NB4 (cell line): ENCODE measurements at places on chromosomes 11 and 22.

DNA sequence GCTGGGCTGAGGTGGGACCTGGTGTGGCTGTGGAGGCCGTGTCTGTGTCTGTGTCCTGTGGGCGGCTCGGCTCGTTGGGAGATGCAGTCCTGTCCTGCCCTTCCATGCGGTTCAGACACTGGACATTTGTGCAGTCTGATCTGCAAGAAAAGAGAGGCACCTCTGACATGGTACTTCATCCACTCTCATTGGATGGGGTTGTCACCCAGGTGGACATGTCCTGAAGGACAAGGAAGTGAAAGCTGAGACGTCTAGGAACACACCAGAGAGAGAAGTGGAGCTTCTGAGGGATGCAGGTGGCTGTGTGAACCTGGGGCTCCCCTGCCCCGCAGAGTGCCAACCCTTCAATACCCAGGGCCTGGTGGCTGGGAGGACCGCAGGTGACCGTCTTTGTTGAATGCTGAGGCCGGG lies 18.4 kb downstream of the TBX1 start:
- DNase-seq = no peak

DNA sequence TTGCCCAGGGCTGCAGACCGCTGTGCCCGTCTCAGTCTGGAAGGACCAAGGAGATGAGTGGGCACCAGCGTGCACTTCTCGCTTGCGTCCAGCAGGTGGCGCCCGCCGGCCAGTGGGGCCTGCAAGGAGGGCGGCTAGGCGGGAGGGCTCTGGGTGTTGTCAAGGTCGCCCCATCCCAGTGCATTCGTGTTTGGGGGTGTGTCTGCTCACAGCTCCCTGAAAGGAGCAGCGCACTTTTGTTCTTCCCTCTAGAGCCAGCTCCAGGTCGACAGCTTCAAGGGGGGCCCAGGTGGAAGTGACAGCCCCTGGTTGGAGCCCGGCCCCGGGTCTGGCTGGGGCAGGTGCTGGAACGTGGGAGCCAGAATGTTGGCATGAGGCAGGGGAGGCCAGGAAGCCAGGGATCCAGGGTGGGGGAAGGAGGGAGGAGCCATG lies 23.4 kb upstream of the MPPED1 start:
- peak; percentile 78 for DNase-seq

DNA sequence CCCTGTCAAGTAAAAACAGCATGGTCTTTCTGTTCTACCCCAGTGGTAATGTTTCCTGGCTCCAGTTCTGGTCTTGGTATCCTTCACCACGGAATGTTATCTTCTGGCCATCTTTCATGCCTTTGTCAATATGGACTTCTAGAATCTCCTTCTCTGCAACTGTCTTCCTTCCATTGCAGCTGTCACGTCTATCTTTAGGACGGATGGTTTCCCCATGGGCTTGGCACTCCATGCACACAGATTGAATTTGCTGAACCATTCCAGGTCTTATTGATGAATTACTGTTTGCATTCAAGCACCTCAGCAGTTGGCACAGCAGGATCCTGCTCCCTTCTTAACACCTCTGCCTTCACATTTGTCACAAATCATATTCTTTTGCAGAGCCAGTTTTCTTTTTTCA lies 44.9 kb upstream of the SLC25A18 start:
- DNase-seq = no peak

DNA sequence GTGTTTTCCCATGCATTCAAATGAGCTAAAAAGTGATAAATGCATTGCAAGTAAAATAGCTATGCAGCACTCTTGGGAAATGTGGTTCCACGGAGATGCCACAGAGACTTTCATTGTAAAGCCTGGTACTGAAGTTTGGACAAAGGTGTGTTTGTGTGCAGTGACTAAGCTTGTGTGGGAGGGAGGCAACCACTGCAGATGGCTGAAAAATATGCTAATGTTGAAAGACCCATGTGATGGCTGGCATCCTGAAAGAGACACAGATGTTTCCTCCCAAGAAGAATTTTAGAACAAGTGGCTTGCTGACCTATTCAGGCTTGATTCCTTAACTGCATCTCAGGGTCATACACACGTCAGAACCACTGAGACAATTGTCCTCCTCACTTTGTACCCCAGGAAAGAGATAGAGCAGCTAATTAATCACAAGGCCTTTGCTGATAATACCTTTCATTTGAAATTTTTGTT lies 73.8 kb downstream of the FAM76B start:
- DNase-seq = peak; percentile 86
